ENCODE measurements at places on chromosomes 1 and 21.

DNA sequence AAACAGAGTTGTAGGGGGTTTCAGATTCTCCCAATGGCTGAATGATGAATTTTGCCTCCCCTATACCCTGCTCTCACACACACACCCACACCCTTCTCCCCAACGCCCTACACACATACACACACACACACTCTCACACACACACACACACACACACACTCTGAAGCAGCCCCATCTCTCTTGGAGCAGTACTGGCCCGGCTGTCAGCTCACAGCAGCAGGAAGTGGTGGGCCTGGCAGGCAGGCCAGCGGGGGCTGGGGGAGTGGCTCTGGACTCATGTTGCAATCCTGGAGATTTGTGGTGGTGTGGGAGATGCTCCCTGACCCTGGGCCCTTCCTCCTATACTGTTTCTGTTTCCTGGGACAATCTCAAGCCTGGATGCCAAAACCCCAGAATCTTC lies 2.2 kb downstream of the IKBKE start:
- peak; percentile 48 for DNase-seq

DNA sequence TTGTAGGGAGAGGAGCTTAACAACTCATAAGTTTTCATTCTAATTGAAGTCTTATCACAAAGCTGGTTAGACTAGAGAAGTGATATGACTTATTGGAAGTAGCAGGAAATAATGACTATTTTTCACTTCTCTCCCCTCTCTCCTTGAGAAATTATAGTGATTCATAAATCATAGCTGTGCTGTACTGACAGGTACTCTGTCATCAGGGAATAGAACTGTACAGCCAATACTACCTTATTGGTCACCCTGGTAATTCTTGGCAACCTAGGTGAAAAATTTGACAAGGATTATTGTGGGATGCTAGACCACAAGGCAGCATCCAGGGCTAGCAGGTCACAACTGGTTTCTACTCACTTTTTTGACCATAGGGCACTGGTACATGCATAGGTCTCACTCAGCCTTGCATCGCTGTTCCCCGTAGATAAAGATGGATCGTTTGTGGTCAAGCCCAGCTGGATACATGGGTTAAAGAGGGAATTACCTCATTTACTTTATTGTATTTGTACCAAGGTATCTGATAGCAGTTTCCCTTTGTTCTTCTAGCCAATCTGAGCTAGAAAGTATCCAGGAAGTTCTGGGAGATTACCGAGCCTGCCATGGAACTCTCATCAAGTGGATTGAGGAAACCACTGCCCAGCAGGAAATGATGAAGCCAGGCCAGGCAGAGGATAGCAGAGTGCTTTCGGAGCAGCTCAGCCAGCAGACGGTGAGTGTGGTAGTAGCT lies 113.6 kb downstream of the MACF1 start:
- DNase-seq, result no peak

- DNase-seq, result no peak
These were observed 165.5 kb upstream of the KCNJ6 start for GRCh38 chr21:38081708-38082107.

- no peak for DNase-seq
These were observed 660 bp downstream of the MEGF6 start for GRCh38 chr1:3610527-3611169.

DNA sequence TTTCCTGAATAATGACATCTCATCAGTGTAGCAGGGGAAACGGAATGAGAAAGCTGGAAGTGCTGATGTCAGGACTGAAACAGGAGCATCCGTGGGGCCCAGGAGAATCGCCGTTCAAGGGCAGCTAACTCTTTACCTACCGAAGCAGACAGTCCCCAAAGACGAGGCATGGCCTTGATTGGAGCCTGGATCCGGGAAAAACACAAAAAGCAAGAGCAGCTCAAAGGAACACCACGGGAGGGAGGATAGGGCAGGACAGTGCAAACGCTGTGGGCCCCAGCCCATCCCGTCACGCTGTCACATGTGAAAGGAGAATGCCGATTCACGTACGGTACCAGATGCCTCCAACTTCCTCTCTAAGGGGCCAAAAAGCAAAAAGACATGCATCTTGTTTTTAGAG lies 34.9 kb downstream of the WNT9A start:
- DNase-seq, result no peak

- DNase-seq, result no peak
These were observed 441.5 kb downstream of the SMYD3 start for GRCh38 chr1:246065592-246065991.

GRCh38 chr1:203593723-203594122 lies 32.9 kb upstream of the ATP2B4 start:
- peak; percentile 71 for DNase-seq
